ENCODE measurements at places on chromosomes 5 and 9. TPM values are rescaled to one million over a fixed set of nuclear protein-coding genes. Genes with fewer than 3 reads are reported as not detected.

Gene OBP2B
- 0.77 TPM for total RNA-seq

Gene CYFIP2
- 22.2 TPM for total RNA-seq

Gene SLCO4C1
- total RNA-seq, result 0.10 TPM

DNA sequence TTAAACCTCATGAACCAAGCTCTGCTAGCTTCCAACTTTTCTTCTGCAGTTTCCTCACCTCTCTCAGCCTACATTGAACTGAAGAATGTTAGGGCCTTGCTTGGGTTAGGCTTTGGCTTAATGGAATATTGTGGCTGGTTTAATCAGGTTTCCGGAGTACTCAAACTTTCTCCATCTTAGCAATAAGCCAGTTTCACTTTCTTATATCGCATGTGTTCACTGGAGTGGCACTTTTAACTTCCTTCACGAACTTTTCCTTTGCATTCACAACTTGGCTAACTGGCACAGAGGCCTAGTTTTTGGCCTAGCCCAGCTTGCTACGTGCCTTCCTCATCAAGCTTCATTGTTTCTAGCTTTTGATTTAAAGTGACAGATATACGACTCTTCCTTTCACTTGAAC is 81.0 kb upstream of the MAST4 start:
- H3K4me1 ChIP-seq, result no peaks in the 10 kb centered on the region
- DNase-seq, result no peak
- H3K27ac ChIP-seq, result no peak overlapping the region

DNA sequence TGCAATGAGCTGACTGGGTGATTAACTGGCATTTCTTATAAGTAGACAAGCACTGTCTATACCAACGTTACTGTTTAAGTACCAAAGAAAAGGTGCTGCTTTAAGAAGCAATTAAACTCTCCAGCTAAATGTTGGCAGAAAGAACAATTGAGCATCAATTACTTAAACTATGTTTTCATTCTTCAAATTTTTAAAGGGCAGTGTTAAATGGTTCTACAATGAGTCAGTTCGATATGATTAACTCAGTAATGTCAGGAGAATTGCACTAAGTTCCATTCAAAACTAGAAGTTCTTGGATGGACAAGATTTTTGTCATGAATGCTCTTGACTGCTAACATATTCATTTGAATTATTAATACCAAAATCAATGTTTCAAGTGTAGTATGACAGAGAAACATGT is 593.7 kb downstream of the DNAH5 start:
- no peaks in the 10 kb centered on the region for H3K27me3 ChIP-seq
- no peaks in the 10 kb centered on the region for H3K36me3 ChIP-seq
- no peak overlapping the region for H3K27ac ChIP-seq
- H3K4me1 ChIP-seq, result no peaks in the 10 kb centered on the region

DNA sequence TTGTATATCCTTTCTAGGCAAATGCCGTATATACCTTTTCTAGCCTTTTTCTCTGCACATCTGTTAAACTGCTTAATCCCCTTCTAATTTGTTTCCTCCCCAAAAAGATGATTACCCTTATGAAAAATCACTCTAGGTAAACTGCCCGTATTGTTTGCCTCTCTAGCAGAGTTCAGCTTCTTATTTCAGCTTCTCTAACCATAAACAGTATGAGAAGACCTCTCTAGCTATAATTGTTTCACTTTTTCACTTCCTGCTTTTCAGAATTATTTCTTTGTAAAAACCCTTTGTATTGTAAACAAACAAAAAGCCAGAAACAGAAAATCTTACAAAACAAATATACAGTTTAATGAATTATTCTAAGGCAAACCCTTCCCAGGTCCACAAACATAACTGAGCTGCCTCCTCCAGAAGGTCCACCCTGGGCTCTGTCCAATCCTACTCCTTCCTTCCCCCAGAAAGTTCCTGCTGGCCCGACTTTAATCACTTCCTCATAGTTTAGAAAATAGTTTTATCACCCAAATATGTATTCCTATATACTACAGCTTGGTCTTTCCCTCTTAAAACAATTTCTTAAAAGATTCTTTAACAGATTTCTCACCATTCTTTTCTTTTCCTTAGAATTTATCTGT is 158.1 kb downstream of the FGF1 start:
- no peaks in the 10 kb centered on the region for H3K36me3 ChIP-seq
- no peak overlapping the region for H3K27ac ChIP-seq
- no peak for DNase-seq
- no peak overlapping the region for H3K4me3 ChIP-seq
- no peaks in the 10 kb centered on the region for H3K4me1 ChIP-seq

GRCh38 chr9:134335486-134336220 is 9.4 kb downstream of the RXRA start:
- no peaks in the 10 kb centered on the region for H3K36me3 ChIP-seq
- no peaks in the 10 kb centered on the region for H3K27me3 ChIP-seq
- no peak overlapping the region for H3K4me3 ChIP-seq
- DNase-seq, result no peak
- H3K4me1 ChIP-seq, result peaks cover 75% of the 10 kb centered on the region
- H3K27ac ChIP-seq, result no peak overlapping the region

DNA sequence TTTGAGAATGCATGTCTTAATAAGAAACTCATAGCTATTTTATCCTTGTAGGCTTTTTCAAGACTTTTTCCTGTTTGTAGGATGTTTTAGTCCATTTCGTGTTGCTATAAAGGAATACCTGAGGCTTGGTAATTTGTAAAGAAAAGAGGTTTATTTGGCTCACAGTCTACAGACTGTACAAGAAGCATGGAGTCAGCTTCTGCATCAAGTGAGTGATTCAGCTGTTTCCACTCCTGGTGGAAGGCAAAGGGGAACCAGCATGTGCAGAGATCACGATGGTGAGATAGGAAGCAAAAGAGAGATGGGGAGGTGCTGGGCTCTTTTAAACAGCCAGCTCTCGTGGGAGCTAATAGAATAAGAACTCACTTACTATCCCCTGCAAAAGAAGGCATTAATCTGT is 177.3 kb downstream of the ALDH1A1 start:
- H3K4me3 ChIP-seq, result no peak overlapping the region
- H3K36me3 ChIP-seq, result no peaks in the 10 kb centered on the region
- no peaks in the 10 kb centered on the region for H3K4me1 ChIP-seq

DNA sequence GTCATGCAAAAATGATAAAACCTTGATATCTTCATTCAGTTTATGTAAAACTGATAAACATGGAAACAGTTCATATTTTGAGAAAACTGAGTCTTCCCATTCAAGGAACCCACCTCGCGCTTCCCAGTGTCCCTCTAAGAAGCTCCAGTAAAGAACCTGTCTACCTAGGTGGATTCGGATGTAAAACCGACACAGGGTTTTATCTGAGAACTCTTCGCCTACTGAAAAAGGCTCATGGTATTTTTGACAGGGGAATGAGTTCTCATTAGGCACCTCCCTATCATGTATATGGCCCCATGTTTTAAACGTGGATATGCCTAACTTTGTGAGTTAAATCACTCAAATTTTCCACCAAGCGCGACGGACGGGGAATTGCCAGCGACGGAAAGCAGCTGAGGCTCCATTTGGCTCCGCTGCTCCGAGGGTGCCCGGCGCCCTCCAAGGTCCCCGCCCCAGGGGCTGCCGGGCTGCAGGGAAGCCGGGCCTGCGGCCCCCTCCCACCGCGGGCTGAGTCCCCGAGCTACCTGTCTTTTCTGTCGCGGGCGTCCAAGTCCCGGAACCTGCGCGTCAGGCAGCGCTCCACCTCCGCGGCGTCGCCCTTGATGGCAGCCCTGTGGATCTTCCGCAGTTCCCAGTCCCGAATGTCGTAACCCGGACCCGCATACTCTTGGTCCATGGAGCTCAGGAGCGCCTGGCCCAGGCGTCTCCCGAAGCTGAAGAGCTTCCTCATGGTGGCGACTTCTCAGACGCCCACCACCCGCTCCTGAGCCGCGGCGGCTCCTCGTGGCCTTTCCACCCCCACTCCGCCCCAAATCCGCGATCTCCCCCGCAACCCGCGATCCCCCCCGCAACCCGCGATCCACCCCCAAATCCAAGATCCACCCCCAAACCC is 594 bp downstream of the ANKRD18A start:
- H3K4me3 ChIP-seq, result peak overlapping the region; percentile 24
- H3K27ac ChIP-seq, result no peak overlapping the region
- peaks cover 3% of the 10 kb centered on the region for H3K27me3 ChIP-seq
- no peak for DNase-seq
- peaks cover 7% of the 10 kb centered on the region for H3K4me1 ChIP-seq

GRCh38 chr9:89845321-89845720 is 240.5 kb downstream of the GADD45G start:
- no peak for DNase-seq
- H3K4me1 ChIP-seq, result no peaks in the 10 kb centered on the region
- H3K4me3 ChIP-seq, result no peak overlapping the region
- H3K27me3 ChIP-seq, result no peaks in the 10 kb centered on the region
- H3K36me3 ChIP-seq, result no peaks in the 10 kb centered on the region
- no peak overlapping the region for H3K27ac ChIP-seq
